ENCODE measurements at places on chromosomes 6 and 20.

GRCh38 chr6:57262488-57262887, 40.4 kb upstream of the RAB23 start:
- DNase-seq: peak; percentile 43

- DNase-seq: no peak
Measured at GRCh38 chr6:42337985-42338743, 113.6 kb downstream of the TRERF1 start.

- no peak for DNase-seq
Measured at GRCh38 chr6:166612471-166612881, 14.6 kb downstream of the RPS6KA2 start.

GRCh38 chr20:3744037-3744436, 11.6 kb downstream of the HSPA12B start:
- no peak for DNase-seq

DNA sequence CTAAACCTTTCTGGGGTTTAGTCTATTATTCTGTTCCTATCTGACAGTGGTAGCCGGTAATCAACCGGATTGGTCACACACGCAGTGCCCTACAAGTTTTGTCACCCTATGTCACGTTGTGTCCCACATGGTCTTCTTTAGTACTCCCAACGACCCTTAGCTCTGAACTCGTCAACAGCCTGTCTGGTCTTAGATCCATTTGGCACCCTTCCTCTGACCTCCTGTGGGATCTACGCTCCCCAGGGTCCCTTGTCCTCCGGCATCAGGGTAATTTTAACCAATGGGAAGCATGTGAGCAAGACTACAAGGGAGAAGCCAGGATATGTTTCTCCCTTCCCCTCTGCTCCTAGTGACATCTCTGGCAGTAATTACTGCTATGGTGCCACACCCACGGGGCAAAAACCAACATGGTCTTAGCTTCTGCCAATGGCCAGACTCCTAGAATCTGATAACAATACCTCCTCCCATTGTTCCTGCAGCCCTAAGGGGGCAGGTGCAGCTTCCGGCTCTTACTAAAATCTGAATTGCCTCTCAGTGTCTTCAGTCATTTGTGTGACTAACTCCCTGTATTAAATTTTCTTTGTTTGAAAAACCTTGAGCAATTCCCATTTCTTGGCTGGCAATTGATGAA, 56.6 kb downstream of the MAFB start:
- no peak for DNase-seq
